ENCODE measurements at places on chromosomes 3 and 15. TPM values are rescaled to one million over a fixed set of nuclear protein-coding genes. Genes with fewer than 3 reads are reported as not detected.

DNA sequence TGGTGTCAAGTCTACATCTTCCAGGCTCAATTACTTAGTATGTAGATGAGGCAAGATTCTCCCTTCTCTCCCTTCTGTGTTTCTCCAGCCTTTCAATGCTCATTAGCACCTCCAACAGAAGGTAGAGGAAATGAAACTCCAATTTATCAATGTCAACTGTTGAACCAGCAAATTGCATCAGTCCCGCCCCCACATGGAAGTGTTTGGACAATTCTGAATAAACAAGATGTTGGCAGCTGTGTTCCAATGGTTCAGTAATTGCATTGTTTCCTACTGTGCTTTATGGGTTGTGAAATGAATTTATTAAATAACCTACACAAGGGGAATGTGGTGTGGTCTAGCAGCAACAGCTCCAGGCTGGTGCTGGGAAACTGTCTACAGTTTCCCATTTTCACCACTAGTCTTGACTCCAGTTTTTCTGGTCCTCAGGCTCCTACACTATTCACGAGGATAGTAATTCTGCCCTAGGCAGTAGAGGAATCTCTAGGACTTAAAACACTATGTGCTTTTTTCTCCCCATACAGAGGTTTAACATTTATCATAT is 91.9 kb downstream of the MB21D2 start:
- no peak overlapping the region for H3K27ac ChIP-seq
- H3K27me3 ChIP-seq = no peaks in the 10 kb centered on the region
- peaks cover 6% of the 10 kb centered on the region for H3K4me1 ChIP-seq
- H3K4me3 ChIP-seq = no peak overlapping the region
- H3K36me3 ChIP-seq = no peaks in the 10 kb centered on the region
- DNase-seq = no peak

The FBLN2 gene
- total RNA-seq = 73.8 TPM

- no peaks in the 10 kb centered on the region for H3K27me3 ChIP-seq
- no peaks in the 10 kb centered on the region for H3K36me3 ChIP-seq
- H3K4me1 ChIP-seq = no peaks in the 10 kb centered on the region
- H3K27ac ChIP-seq = no peak overlapping the region
- no peak overlapping the region for H3K4me3 ChIP-seq
These were observed 28.8 kb downstream of the CYP8B1 start for GRCh38 chr3:42846685-42847522.

DNA sequence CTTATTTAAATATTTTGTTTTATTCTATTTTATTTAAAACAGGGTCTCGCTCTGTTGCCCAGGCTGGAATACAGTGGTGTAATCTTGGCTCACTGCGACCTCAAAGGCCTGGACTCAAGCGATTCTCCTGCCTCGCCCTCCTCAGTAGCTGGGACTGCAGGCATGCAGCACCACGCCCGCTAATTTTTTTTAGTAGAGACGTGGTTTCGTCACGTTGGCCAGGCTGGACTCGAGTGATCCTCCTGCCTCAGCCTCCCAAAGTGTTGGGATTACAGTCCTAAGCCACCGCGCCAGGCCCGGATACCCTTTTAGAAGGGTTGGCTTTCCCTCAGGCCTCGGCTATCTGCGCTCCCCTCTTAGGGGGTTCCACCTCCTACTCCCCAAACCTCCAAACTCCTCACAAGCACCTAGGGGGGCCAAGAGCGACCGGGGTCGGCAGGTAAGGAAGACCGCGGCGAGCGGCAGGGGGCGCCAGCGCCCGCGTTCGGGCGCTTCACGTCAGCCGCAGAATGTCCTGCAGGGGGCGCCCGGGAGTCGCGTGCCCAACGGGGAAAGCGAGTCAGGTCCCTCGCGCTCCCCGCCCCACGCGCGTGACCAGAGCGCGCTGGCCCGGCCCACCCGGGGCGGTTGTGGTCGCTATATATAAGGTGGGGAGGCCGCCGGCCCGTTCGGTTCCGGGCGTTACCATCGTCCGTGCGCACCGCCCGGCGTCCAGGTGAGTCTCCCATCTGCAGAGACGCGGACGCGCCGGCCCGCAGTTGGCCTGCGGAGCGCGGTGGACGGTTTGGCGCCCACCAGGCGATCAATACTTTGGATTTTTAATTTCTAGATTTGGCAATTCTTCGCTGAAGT is 51.8 kb upstream of the GATM start:
- no peaks in the 10 kb centered on the region for H3K27me3 ChIP-seq
- peak; percentile 86 for DNase-seq
- H3K27ac ChIP-seq = no peak overlapping the region
- H3K4me3 ChIP-seq = peak overlapping the region; percentile 60
- H3K36me3 ChIP-seq = no peaks in the 10 kb centered on the region

GRCh38 chr3:123105201-123106189 is 38.7 kb downstream of the PDIA5 start:
- peaks cover 7% of the 10 kb centered on the region for H3K4me1 ChIP-seq
- peak overlapping the region; percentile 32 for H3K27ac ChIP-seq
- no peak overlapping the region for H3K4me3 ChIP-seq
- H3K36me3 ChIP-seq = peaks cover 3% of the 10 kb centered on the region

The PLAAT1 gene
- 0.87 TPM for total RNA-seq

GRCh38 chr15:65327651-65328393 is 23.3 kb downstream of the RNU5B-1 start:
- H3K27ac ChIP-seq = no peak overlapping the region
- DNase-seq = no peak
- peaks cover 9% of the 10 kb centered on the region for H3K4me1 ChIP-seq

The RBP2 gene
- total RNA-seq = 295 TPM

GRCh38 chr15:75955720-75956119 is 52.0 kb downstream of the FBXO22 start:
- H3K36me3 ChIP-seq = no peaks in the 10 kb centered on the region
- no peak overlapping the region for H3K27ac ChIP-seq
- H3K4me3 ChIP-seq = no peak overlapping the region
- DNase-seq = no peak

The GP5 gene
- 0.27 TPM for total RNA-seq

DNA sequence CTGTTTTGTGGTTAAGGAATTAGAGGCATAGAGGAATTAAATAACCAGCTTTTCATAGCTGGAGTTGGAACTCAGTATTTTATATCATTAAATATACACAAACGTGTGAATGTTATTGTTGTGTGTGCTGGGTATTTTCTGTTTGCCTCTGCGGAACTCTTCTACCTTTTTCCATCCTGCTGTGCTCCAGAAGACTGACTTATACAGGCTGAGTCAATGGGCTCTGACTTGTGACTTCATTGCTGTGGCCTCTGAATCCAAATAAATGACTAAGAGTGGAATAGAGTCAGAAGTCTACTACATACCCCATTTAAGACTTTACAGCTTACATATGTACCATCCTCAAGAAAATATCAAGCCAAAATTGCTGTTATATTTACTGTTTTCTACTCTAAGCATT is 17.6 kb downstream of the ARIH1 start:
- H3K27ac ChIP-seq = no peak overlapping the region
- no peaks in the 10 kb centered on the region for H3K36me3 ChIP-seq
- no peak for DNase-seq

GRCh38 chr3:1093217-1093616 is 393 bp downstream of the CNTN6 start:
- H3K4me3 ChIP-seq = no peak overlapping the region
- H3K27me3 ChIP-seq = no peaks in the 10 kb centered on the region
- DNase-seq = no peak
- peaks cover 3% of the 10 kb centered on the region for H3K4me1 ChIP-seq

DNA sequence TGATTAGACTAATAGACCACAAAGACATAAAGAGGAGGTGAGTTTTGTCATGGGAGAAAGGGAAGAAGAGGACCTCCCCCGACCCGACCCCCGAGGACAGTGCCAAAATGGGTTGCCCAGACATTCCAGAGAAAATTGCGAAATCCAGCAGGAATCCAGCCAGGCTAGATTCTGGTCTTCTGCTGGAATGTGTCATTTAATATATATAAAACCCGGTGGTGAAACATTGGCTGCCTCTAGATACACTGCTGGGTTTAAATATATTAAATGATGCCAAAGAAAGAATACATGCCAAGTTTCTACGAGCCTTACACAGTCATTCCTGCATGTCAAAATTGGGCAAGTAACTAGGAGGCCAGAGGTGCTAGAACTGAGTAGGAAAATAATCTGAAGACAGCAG is 45.3 kb upstream of the SPESP1 start:
- no peaks in the 10 kb centered on the region for H3K36me3 ChIP-seq
- H3K27me3 ChIP-seq = no peaks in the 10 kb centered on the region
- H3K27ac ChIP-seq = peak overlapping the region; percentile 2
- peaks cover 12% of the 10 kb centered on the region for H3K4me1 ChIP-seq
- no peak for DNase-seq

- no peaks in the 10 kb centered on the region for H3K27me3 ChIP-seq
- H3K4me3 ChIP-seq = no peak overlapping the region
- peak; percentile 73 for DNase-seq
- H3K4me1 ChIP-seq = peaks cover 4% of the 10 kb centered on the region
- H3K36me3 ChIP-seq = no peaks in the 10 kb centered on the region
- H3K27ac ChIP-seq = no peak overlapping the region
These were observed 50.0 kb downstream of the DNAJB8 start for GRCh38 chr3:128416578-128417211.

The PRICKLE2 gene
- total RNA-seq = 30.3 TPM

DNA sequence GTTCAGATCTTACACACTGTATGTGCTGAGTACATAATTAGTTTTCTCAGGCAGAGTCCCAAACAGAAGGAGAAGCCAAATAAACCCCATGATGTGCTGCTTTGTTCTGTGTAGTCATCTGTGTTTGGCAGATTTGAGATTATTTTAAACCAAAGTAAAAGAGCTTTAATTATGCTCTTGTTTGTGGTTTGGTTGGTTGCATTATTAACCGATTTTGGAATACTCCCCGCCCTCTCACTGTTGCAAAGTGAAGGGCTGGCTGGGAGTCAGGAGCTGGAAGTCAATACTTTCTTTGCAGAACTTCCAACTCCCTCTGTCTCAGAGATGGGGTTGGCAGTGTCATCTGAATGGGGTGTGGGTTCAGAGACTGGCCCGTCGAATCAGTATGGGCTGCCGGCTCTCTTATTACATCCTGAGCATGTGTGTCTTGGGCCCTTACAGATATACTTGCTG is 34.4 kb downstream of the SLCO3A1 start:
- no peak for DNase-seq
- no peak overlapping the region for H3K4me3 ChIP-seq
- H3K36me3 ChIP-seq = no peaks in the 10 kb centered on the region
- no peaks in the 10 kb centered on the region for H3K4me1 ChIP-seq

The BFSP2 gene
- total RNA-seq = not detected

The TOMM70 gene
- total RNA-seq = 65.6 TPM

- H3K36me3 ChIP-seq = no peaks in the 10 kb centered on the region
- H3K27ac ChIP-seq = no peak overlapping the region
- no peaks in the 10 kb centered on the region for H3K4me1 ChIP-seq
- no peak for DNase-seq
- no peak overlapping the region for H3K4me3 ChIP-seq
These were observed 86.8 kb upstream of the NR2F2 start for GRCh38 chr15:96243701-96244100.
